ENCODE measurements at places on chromosomes 12 and 14.

GRCh38 chr14:99668307-99669295, 15.5 kb upstream of the CYP46A1 start:
- DNase-seq = no peak

GRCh38 chr12:50070314-50071060, 13.1 kb downstream of the ASIC1 start:
- peak; percentile 77 for DNase-seq

GRCh38 chr12:63963868-63964267, 119.4 kb downstream of the SRGAP1 start:
- no peak for DNase-seq

- DNase-seq = no peak
Measured at GRCh38 chr14:23183158-23183470, 346 bp downstream of the SLC7A8 start.

DNA sequence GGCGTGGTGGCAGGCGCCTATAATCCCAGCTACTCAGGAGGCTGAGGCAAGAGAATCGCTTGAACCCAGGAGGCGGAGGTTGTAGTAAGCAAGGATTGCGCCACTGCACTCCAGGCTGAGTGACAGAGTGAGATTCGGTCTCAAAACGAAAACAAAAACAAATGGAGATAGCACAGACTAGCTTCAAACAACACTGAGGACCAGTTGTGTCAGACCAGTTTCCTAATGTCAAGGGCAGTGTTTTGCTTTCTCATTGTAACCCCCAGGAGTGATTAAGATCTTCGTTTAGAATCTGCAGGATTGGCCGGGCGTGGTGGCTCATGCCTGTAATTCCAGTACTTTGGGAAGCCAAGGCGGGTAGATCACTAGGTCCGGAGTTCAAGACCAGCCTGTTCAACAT, 18.5 kb downstream of the RPGRIP1 start:
- DNase-seq = no peak

DNA sequence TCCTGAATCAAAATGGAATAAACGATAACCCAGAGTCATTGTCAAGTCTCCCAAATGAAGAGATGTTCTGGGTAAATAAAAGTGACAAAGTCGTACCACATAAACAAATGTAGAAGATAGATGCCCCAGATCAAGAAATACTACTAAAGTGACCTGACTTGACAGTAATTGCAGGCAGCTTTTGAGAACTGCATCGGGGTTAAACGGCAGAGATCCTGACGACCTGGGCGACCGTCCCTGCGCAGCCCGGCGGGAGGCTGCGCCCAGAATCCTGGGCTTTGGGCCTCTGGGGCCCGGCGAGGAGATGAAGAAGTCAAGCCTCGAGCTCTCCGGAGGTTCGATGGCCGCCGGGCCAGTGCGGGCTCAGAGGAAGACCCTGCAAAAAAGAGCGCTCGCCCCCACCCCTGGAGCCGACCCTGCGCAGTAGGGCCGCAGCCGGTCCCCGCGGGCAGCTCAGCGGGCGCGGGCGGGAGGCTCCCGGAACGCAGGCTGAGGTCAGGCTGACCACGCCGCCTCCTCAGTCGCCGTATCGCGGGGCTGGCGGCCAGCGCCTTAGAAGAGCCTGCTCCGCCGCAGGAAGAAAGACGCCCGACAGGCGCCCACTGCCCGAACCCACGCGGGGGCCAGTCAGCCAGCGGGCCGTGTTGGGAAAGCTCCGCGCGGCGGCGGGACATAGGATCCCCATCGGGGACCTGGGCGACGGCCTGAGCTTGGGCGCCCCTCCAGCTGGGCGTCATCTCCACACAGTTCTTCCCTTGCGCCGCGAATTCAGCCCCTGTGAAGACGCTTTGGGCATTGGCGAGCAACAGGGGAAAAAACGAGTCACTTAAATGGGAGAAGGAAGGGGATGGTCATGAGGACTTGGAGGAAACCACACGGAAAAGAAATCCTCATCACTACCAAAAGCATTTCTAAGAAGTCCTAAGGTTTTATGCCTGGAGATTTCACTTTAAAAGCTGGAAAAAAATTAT, 16.0 kb downstream of the NKX2-1 start:
- DNase-seq = no peak

DNA sequence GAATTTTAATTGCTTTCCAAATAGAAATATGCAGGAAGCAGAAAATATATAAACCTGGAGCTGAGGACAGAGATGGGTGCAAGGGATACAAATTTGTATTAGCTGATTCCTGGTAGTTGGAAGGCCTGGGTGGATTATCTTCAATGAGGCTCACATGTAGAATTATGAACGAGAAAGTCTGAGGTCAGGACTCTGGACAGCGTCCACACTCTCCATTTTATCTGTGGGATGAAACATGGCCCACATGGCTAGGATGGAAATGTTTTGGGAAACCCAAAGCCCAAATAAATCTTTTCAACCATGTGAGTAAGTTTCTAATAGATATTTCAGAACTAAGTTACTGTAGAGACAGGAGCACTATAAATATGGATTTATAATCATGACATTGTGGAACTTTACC, 256.1 kb downstream of the APAF1 start:
- no peak for DNase-seq

GRCh38 chr14:58796242-58797009, 158.7 kb downstream of the DACT1 start:
- DNase-seq = no peak

GRCh38 chr14:88154926-88155325, 150.0 kb downstream of the GPR65 start:
- no peak for DNase-seq

- DNase-seq = no peak
Measured at GRCh38 chr14:104440297-104440956, 139.1 kb upstream of the C14orf180 start.

- no peak for DNase-seq
Measured at GRCh38 chr12:115370650-115371049, 686.7 kb upstream of the TBX3 start.
